ENCODE measurements at places on chromosomes 3 and 15.

- no peak for DNase-seq
These were observed 155.2 kb downstream of the RBPMS2 start for GRCh38 chr15:64619880-64620839.

- DNase-seq, result no peak
These were observed 30.8 kb downstream of the ACSBG1 start for GRCh38 chr15:78203346-78204225.

GRCh38 chr3:27553886-27554540 is 69.8 kb upstream of the SLC4A7 start:
- DNase-seq, result no peak

GRCh38 chr3:193030276-193030675 is 112.6 kb upstream of the MB21D2 start:
- no peak for DNase-seq

DNA sequence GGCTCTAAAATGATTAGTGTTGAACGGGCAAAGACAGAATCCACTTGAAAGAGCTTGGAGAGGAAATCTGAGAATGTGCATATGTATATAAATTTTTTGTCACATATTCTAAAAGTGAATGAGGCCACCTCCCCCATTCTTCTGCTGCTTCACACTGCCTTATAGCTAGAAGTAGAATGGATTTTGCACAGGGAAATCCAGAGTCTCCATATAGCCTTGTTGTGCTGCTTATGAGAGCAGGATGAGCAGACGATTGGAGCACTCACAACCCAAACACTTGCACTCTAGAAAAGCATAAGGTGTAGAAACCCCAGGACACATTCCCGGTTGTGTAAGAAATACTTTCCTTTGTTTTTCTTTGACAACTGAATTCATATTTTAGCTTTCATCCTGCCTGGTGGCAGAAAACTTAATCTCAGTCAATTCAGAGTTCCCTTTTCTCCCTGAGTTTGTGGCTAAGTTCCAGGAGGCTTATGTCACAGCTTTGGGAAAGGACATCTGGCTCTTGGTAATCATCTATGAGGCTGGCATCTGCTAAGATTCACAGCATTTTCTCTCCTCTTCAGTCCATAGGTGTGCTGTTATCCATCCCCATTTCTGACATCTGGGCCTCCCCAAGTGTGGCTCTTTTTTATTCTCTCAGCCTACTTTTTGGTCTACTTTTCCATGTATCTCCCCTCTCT is 188.4 kb upstream of the PFN2 start:
- DNase-seq, result no peak

DNA sequence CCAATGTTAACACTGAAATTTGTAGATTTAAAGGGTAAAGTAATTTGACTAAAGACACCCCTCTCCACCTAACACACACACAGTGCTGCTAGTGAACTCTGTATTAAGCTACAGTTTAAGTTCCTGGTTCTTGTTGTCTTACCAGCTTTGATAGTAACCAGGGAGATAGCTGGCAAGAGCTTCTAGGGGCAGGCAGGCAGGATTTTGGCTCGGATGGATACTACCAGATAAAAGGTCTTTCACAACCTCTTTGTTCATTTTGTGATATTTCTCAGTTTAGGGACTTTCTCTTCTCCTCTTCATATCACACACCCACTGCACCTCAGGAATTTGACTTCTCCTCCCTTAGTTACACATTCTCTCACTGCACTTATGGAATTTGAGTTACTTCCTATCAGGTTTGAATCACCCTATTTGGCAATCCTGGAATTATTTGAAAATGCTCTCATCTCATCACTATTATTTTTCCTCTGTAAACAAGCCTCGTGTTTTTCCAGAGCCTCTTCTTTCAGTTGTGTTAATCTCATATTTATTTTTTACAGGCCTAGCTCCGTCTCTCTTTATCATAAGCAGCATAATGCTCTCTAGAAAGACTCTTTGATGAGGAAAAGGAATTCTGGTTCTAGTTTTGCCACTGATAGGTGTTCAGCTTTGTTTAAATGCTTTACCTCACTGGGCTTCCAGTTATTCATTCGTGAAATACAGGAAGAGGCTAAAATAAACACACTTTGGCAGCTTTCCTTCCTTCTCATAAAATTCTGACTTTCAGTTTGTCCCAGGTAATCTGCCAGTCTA is 23.0 kb upstream of the CLDN1 start:
- DNase-seq, result no peak

- DNase-seq, result peak; percentile 14
These were observed 136.2 kb downstream of the CHDH start for GRCh38 chr3:53709860-53710674.

DNA sequence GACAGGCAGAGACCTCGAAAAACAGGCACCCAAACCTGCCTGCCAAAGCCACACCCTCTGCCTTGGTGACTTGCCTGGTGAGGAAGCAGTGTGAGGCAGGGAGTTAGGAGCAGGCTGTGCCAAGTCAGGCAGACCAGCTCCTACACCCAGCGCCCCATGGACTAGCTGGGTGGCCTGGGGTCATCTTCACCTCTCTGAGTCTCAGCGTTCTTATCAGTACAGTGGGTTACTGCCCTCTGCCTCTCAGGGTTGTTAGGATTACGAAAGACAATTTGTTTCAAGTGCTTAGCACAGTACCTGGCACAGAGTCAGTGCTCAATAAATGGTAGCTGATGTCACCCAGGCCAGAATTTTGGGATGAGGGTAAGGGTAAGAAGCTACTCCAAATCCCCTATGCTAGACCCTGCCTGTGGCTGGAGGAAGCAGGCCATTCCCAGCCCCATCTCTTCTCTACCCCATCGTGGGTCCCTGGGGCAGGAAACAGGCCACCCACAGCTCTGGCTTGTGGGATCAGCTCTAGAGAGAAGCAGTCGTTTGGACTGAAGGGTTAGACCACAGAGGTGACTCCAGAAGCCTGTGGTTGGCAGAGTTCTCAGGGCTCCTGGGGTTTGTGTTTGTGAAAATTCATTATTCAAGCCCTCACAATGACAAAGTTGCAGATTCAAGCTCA is 10.1 kb downstream of the SLC51B start:
- DNase-seq, result no peak

Measured in activated T-helper 9 cell treated with anti-CD3 and anti-CD28 coated beads, Interleukin-2, amount 50 U/mL, for 16 hours (primary cell).